Epithelial cell of proximal tubule (primary cell): ENCODE measurements at places on chromosomes 4 and X. TPM values are rescaled to one million over a fixed set of nuclear protein-coding genes. Genes with fewer than 3 reads are reported as not detected.

YY2 gene
- total RNA-seq, result 0.35 and 1.2 TPM in 2 replicates

GRCh38 chr4:89356086-89356485 is 48.5 kb upstream of the GPRIN3 start:
- DNase-seq, result peak; percentile 23

DNA sequence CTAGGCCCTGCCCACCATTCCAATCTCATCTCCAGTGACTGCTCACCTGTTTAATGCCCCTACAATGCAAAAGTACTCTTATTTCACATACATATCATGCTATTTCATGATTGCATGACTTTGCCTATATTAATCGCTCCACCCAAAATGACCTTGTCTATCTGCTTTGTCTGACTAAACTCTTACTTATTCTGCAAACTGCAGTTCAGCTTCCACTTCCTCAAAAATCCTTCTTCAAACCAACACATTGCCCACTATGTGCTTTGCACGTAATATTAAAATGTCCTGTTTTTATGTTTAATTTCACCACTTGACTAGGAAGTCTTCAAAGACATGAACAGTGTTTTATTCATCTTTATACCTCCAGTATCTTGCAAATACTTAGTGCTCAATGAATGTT is 229.6 kb downstream of the OPHN1 start:
- DNase-seq, result no peak

DNA sequence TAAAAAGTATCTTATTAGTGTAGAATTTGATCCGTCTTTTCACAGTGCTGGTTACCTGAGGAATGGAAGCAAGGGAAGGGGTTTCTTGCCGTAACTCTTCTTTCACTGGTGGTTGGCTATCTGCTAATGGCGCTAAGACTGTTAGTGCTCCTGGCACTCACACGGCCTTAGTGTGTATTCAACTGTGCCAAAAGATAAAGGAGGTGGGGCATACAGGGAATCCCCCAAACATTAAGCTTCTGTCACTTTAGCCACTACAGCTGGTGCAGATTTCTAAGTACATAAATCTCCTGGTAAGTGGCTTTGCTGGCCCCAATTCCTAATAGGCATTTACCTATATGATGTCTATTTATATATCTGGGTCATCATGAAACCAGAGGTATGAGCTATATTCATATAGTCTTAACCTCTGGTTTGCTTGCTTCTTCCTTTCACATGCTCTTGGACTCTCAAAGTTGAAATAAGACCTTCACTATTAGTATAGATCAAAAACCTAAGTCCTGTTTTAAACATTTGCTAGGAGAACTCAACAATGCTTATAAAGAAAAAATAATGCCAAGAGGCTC is 95.1 kb downstream of the TSPAN7 start:
- no peak for DNase-seq

DNA sequence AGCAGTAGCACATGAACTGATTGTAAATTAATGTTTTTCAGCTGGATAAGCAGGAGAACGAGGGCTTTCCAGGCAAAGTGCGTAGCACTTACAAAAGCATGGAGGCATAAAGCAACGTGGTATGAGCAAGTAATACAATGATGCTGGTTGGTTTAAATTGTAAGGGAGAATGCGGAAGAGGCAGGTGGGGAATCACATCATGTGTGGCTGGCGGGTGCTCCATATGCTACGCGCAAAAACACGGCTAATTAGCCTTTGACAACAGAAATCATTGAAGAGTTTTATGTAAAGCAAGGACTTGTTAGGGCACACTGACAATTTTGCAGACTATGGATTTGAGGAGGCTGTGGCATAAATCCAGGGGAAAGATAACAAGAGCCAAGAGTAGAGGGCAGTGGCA is 14.6 kb downstream of the SYTL4 start:
- no peak for DNase-seq

MAGED4B gene
- total RNA-seq, result 7.2 and 29.2 TPM in 2 replicates

DNA sequence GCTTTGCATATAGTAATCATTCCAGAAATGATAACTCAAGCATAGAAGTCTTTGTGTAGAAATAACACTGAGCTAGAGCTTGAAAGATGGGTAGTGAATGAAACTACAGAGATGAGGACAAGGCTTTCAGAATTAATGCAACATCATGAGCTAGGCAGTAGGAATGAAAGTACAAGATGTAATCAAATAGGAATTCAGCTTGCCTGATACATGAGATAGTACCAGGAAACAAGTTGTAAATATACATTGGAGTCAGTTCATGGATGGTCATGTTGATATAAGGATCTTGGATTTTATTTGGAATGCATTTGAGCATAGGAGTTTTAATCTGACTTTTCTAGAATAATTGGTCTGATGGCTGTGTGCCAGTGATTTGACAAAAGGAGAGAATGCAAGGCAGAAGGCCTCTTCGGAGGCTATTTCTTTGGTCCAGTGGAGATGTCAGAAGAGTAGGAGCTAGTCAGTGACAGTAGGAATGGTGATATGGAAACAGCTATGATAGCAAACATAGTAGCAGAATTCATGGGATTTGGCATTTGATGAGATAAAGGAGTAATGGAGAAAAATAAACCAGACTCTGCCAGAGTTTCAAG is 206.4 kb upstream of the PACRGL start:
- DNase-seq, result no peak

DNA sequence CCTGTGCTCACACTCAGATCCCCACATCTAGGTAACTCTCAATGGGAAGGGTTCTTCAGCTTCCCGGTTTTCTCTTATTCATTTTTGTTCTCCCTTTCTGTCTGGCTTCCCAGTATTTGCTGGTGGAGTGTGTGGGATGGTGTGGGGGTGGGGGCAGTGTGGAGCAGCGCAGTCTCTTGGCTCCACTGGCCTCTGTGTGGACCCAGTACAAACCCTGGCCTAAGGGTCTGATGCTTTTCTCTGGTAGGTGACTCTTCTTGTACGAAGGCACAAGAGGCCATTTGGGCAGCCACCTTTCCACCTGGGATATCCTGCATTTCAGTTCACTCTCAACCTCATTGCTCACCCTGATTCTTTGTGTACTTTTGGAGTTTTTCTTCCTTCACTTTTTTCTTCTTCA is 71.3 kb downstream of the NBDY start:
- no peak for DNase-seq

DNA sequence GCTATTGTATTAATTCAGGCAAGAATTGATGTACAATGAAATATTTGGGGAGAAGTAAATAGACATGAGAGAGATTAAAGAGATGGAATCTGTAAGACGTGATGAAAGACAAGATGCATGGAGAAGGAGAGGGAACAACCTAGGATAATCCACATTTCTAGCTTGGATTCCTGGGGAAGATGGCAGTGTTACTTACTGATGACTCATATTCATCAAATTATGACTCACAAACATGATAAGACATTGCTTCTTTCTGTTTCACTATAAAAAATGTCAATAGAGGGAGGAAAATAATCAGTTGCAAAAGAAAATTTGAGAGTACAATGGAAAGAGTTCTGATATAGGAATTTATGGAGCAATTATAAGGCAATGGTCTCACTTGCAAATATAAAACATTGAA is 104.1 kb upstream of the BMP3 start:
- DNase-seq, result no peak

DNA sequence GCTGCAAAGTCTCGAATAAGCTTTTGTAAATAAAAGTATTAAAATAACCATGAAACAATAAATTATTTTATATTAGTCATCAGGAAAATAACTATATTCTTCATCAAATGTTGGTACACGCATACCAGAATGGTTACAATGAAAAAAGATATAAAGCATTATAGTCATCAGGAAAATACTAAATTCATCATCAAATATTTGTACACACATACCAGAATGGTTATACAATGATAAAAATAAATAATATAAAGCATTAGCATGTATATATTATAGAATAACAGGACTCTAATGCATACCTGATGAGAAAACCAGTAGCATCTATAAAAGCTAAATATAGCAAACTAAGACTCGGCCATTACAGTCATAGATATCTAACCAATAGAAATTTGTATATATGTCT is 202.9 kb downstream of the TRAM1L1 start:
- DNase-seq, result no peak

GRCh38 chr4:136634121-136634520 is 898.2 kb downstream of the PCDH18 start:
- no peak for DNase-seq

- DNase-seq, result no peak
Observed at GRCh38 chr4:40194602-40195161, 2.1 kb upstream of the RHOH start.

DNA sequence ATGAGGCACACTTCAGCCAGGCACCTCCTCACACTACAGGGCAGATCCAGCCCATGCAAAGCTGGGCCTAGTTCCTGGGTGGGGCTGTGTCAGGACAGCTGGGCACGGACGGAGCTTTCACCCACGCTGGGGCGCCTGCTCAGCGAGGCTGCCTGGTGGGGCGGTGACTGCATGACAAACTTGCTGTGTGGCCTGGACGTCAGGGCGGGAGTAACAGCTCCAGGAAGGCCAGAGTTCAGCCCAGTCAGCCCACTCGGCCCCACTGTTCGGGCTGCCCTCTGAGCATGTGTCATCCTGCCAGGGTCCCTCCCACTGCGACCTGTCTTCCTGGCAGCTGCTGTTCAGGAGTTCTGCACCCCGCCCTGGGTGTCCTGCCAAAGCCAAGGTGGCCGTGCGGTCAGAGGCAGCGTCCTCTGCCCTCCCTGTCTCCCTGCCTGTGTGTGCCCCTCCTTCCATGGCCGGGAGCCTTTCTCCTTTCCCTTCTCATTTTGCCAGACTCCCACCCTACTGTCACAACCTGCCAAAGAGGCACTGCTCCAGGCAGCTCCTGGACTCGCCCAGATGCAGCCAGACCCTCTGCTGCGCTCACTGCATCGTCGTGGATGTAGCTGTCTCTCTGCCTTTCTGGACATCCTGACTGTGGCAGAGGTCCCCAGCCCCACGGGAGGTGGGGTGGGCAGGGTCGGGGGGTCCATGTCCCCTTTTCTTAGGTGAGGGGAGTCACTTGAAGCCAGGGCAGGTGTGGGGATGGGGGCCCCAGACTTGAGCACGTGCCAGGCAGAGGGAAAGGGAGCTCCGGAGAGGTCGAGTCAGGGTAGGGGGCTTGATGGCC is 33.0 kb upstream of the KIAA0232 start:
- DNase-seq, result no peak

- DNase-seq, result no peak
Observed at GRCh38 chr4:60885011-60885410, 315.1 kb upstream of the ADGRL3 start.

DNA sequence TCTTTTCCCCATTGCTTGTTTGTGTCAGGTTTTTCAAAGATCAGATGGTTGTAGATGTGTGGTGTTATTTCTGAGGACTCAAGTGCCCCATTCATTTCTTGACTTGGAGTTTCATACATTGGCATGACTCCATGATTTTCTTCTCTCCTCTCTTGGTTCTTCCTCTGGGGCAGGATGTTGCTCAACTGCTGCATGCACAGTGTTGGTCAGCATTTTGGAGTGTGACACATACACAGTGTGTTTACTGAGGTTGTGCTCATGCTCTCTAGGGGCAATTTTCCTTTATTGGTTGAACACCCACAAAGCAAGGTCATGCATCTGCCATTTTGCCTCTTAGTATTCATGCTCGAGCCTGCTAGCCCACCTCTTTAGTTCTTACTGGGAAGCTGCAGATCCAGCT is 1993.8 kb downstream of the ARAP2 start:
- peak; percentile 4 for DNase-seq

DNA sequence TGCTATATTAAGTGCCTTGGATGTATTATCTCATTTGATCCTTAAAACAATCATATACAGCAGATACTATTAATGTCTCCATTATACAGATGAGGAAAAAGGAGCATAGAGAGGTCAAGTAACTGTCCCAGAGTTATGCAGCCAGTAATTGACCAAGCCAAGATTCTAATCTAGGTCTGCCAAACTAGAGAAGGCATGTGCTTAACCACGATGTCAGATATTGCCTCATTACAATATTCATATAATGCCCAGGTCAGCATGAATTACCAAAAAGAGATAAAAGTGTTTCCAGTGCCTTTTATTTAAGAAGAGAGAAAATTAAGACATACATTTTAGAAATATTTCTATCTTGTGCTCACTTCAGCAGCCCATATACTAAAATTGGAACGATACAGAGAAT is 7.1 kb downstream of the ARHGEF6 start:
- DNase-seq, result no peak

TLR10 gene
- total RNA-seq, result not detected in 2 replicates

GRCh38 chrX:11449613-11450012 is 156.4 kb downstream of the AMELX start:
- DNase-seq, result no peak

GRCh38 chr4:26139310-26139924 is 181.4 kb upstream of the RBPJ start:
- DNase-seq, result no peak

DNA sequence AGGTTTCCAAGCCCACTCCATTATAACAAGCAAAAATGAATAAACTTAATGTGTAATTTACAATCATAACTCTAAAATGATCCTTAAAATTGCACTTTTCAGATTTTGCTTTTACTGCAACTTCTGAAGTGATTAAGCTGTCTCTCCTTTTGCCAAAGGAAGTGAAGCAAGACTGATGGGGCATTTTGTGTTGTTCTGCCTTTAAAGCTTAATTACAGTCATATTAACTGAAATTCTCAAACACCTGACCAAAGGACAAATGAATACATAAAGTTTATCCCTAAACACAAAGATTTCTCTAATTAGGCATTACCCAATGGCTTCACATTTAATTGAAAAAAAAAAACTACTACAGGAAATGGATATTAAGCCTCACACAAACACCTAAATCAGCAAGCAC is 101.8 kb downstream of the ATP11C start:
- no peak for DNase-seq

DNA sequence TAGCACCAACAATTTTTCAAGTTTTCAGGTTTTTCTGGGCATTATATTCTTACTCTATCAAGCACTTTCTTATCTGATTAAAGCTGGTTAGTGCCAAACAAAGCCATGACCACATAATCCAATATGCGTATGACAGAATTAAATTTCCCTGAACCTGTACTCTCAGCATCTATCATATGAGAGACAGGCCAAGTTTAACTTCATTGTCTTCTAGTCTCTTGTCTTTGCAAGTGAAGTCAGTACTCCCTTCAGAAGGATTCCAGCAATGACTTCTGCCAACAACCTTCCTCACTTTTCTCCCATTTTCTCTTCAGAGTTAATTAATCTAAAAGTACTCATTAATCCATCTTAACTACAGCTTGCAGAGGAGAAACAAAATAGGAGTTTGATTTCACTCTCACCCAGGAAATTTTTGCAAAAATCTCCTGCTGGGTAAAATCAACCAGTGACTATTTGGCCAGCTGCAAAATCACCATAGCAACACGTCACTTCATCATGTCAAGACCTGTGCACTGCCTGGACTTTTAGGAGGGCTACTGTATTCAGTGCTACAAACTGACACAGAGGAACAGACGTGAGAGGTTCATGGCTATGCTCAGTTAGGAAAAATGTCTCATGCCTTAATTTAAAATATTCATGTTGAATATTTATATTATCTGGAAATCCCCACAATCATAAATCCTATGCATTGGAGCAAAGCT is 208.4 kb downstream of the ANTXR2 start:
- DNase-seq, result no peak

GRCh38 chr4:109699553-109700225 is 3.6 kb downstream of the CASP6 start:
- no peak for DNase-seq

DNA sequence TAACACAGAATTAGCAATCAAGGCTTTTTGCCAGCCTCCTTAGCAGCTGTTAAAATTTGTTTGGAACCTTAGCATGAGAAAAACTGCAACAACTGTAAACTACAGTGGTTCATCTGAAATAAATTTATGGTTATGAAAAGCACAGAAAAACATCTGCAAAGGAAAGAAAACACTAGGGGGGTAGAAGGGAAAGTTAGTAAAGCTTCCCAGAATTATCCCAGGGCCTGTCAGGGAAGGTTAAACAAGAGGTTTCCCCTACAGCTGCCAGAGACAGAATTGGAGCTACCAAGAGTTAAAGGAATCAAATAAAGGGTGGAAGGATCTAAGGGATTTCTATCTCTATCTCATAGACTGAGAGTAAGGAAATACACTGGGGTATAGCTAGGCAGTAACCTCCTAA is 234.7 kb upstream of the DIAPH2 start:
- no peak for DNase-seq
